Glutamatergic neuron (in vitro differentiated cells): ENCODE measurements at places on chromosomes 1 and 21. TPM values are rescaled to one million over a fixed set of nuclear protein-coding genes. Genes with fewer than 3 reads are reported as not detected.

DNA sequence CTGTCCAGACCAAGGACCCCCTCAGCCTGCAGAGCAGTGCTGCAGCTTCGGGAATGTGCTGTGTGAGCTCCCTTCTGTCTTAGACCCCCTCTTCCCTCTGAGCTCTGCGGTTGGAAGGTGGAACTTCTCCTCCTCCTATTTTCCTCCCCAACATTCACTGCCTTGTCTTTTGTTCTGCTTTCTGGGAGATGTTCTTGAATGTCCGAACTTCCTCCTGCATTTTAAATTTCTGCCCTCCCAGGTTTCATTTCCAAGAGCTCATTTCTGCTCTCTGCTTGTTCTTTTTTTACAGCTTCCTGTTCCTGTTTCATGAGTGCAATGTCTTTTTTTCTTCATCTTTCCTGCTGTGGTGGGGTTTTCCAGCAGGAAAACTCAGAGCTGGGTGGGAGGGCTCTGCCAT, 29.3 kb downstream of the RRP1 start:
- no peak for DNase-seq

The DMRTA2 gene
- total RNA-seq, result 0.42 TPM

The TRABD2B gene
- 0.64 TPM for total RNA-seq

DNA sequence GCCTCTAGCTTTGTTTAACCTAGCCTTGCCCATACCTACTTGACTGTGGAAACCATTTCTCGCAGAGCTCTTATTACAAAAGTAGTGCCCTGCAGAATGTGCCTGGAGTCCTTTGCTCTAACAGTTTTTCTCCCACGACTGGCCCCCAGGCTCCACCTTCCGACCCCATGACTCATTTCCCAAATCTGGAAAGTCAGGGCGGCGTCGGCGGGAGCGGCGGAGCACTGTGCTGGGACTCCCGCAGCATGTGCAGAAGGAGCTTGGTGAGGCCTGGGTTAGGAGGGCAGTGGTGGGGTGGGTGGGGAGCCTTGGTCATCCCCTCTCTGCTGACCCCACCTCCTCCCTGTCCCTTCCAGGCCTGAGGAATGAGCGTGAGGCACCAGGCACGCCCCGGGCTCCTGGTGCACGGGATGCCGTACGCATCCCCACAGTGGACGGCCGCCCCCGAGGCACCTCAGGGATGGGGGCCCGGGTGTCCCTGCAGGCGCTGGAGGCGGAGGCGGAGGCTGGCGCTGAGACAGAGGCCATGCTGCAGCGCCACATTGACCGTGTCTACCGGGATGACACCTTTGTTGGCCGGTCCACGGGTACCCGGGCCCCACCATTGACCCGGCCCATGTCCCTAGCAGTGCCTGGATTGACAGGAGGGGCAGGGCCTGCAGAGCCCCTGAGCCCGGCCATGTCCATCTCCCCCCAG, 47.5 kb downstream of the YARS1 start:
- no peak for DNase-seq

The ITLN2 gene
- not detected for total RNA-seq

DNA sequence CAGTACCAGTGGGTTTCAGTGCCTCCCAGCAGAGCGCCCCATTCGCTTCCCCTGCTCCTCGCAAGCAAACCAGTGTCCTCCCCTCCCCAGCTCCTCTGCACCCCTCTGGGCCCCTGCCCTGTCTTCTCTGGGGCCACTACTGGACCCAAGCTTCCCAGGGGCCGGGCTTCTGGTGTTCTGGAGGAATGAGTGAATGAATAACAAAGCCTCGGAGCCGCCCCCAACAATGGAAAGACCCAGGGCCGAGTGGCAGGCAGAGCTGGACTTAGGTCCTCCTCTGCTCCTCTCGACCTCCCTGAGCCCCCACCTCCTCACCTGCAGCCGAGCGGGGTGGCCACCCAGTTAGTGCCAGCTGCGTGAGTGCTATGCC, 37.6 kb downstream of the MATN1 start:
- no peak for DNase-seq

The CCDC27 gene
- not detected for total RNA-seq

- no peak for DNase-seq
Measured at GRCh38 chr1:154334079-154335024, 9.0 kb downstream of the ATP8B2 start.

The COL16A1 gene
- total RNA-seq, result 52.2 TPM

The LACTBL1 gene
- total RNA-seq, result not detected

GRCh38 chr1:7743346-7743745, 27.8 kb upstream of the VAMP3 start:
- DNase-seq, result no peak

The XCL1 gene
- not detected for total RNA-seq

- peak; percentile 47 for DNase-seq
Measured at GRCh38 chr1:67700692-67701410, 15.8 kb downstream of the GADD45A start.

DNA sequence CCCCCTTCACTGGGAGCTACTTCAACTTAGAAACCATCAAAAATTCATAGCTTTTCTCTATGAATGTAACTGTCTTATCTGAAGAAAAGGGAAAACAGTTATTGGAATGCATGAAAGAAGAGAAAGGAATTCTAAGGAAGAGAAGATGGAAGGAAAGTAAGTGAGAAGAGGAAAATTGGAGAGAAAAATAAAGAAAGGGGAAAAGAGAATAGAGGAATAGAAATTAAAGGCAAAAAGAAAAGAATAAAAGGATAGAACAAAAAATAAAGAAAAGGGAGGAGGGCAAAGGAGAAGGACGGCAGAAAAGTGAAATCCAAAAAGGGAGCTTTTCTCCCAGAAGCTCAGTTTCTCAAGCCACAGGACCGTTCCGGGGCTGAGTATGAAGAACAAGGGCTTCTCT, 9.9 kb upstream of the PROX1 start:
- no peak for DNase-seq

- no peak for DNase-seq
Measured at GRCh38 chr21:44439211-44439600, 16.1 kb upstream of the LRRC3 start.

DNA sequence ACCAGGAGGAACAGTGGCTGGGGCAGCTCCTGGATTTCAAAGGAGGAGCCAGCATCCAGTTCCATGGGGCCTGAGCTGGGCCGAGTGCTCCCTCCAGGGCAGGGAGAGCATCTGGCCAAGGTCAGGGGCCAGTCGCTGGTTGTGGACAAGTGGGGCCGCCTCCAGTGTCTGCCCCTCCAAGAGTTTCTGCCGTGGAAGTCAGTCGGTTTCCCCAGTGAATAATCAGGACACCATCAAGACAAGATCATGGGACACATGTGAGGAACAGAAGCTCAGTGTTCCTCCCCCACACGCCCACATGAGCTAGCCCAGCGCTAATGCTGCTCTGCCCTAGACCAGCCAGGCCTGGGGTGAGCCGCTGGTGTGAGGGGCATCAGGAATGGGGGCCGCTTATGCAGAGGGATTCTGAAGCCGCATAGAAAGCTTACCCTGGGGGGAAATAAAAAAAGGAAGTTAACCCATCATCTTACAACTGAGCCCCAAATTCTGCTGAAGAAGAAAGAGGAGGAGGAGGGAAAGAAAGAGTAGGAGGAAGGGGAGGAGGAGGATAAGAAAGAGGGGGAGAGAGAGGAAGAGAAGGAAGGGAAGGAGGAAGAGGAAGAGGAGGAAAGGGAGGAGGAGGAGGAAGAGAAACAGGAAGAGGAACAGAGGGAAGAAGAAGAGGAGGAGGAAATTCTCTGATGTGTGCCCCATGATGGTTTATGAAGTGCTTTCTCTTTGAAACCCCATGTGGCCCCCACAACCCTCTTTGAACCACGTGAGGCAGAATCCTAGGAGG, 198.4 kb downstream of the MATN1 start:
- DNase-seq, result no peak
